PC-9 (cell line): ENCODE measurements at places on chromosomes 4 and X. TPM values are rescaled to one million over a fixed set of nuclear protein-coding genes. Genes with fewer than 3 reads are reported as not detected.

GRCh38 chr4:36348403-36348938, 67.1 kb downstream of the DTHD1 start:
- no peak for DNase-seq

Gene GDPD2
- total RNA-seq, result 0.44 TPM in 1 of 2 replicates, not detected in the other

Gene GNRHR
- not detected in 2 replicates for total RNA-seq

DNA sequence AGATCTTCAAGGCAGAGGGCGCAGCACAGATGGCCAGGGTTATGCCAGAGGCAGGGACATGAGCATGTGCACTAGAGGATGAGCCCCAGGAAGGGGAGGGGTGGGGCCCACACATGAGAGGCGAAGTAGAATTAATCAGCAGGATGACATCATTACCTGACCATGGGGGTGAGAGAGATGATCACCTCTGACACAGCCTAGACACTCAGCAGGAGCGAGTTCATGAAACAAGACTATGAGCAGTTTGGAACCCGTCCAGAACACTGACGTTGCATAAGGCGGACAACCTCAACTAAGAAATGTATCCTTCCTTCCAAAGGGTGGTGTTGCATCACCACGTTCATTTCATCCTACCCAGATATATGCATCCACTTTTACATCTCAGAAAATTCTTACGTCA, 446.7 kb upstream of the TENM3 start:
- DNase-seq, result no peak

DNA sequence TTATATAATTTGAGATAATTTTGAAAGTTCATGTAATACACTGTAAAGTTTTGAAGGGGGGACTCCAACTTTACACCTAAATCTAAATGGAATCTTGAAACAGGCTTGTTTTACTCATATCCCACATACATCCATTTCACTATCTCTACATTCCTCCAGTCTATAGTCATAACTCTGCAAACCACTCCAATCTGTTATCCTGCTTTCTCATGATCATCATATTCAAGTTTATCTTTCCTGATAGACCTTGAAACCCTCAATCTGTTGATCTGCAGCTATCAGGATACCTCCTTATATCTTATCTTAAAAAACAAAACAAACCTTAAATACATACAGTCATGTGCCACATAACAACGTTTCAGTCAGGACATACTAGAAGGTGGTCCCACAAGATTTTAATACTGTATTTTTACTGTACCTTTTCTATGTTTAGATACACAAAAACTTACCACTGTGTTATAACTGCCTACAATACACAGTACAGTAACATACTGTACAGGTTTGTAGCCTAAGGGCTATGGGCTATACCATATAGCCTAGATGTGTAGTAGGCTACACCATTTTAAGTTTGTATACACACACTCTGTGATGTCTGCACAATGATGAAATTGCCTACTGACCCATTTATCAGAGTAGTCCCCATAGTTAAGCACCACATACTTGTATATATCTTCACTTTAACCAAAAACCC, 14.0 kb downstream of the CHIC2 start:
- no peak for DNase-seq

Gene PABPC1L2A
- not detected in 2 replicates for total RNA-seq

- no peak for DNase-seq
Observed at GRCh38 chr4:10703766-10704429, 19.3 kb upstream of the CLNK start.

Gene CXCL3
- total RNA-seq, result not detected in 2 replicates

DNA sequence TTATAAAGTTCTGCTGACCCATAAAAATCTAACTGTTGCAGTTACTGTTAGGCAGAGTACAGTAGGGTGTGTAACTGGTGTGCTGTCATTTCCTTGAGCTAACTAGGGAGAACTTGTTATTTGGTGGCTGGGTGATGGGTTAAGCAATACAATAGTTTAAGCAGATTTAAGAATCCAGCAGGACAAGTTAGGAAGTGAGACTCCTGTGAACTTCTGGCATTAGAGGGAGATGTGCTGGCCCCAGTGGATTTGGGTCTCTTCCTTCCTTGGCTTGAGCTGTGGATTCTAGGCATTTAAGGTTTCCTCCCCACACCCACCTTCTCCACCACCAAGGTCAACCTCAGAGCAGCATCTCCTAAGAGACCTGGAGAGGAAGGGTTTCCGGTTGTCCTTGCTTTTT, 70.5 kb downstream of the CLCN5 start:
- no peak for DNase-seq

Gene UGT2B10
- total RNA-seq, result not detected in 2 replicates

Gene GPM6B
- total RNA-seq, result not detected in 2 replicates

DNA sequence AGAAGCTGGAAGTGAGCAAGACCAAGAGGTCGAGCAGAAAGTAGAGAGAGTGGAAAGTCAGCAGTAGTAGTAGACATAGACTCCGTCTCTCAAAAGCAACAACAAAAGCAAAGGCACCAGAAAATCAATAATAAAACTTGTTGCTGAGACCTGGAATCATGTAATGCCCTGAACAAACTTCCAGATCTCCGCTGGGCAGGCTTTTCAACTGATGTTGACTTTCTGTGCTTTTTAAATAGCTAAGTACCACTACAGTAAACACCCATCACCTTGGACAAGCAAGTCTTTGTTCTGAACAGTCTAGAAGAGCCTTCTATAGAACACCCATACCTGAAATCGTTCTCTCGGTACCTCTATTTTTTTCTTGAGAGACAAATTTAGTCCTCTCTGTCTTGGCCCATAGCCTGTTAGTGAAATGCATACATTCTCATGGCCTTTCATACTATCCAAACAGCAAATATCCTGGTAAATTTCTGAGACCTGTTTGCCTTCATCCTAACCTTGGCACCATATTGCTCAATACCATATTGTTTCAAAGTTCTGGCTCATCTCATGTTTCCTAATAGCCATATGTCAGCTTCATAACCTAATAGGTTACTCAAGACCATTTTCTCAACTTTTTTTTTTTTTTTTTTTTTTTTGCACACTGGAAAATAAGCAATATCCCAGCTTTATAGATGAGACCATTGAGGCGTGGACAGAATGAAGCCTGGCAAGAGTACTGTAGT, 200.6 kb upstream of the RBPJ start:
- DNase-seq, result no peak
